ENCODE measurements at places on chromosomes 7 and 10.

DNA sequence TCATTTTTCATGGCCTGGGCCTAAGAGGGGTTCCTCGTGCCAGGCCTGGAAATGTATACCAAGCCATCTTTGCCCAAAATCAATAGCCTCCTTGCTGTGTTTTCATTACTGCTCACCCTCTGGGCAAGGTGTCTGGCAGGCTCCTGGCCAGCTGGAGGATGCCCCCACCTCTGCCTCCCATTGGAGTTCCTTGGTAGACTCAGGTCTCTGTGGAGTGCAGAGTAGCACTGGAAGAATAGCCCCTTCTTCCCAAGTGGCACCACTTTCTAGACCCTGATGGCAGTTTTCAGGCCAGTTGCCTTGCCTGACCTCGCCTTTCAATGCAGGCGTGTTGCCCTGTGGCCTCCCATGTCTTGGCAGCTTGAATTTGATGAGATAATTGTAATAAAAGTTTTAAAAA, 55.7 kb upstream of the AQP1 start:
- no peak for DNase-seq

- DNase-seq = no peak
Observed at GRCh38 chr7:129719980-129720732, 108.6 kb downstream of the NRF1 start.

DNA sequence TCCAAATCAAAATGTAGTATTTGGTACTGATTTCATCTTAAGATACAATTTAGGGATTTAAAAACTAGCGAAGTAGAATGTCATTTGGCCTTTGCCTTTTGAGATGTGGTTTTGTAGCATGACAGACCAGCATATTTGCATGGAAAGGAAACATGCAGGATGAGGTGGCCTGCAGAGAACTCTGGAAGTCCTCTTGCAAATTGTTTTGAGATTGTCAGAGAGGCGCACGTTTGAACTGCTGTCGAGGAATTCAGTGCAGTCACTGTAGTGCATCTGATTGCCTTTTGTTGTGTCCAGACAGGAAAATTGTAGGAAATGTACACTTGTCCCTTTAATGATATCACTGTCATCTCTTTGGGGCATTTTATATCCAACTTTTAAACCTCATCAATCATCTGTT, 136.7 kb downstream of the CELF2 start:
- DNase-seq = no peak

DNA sequence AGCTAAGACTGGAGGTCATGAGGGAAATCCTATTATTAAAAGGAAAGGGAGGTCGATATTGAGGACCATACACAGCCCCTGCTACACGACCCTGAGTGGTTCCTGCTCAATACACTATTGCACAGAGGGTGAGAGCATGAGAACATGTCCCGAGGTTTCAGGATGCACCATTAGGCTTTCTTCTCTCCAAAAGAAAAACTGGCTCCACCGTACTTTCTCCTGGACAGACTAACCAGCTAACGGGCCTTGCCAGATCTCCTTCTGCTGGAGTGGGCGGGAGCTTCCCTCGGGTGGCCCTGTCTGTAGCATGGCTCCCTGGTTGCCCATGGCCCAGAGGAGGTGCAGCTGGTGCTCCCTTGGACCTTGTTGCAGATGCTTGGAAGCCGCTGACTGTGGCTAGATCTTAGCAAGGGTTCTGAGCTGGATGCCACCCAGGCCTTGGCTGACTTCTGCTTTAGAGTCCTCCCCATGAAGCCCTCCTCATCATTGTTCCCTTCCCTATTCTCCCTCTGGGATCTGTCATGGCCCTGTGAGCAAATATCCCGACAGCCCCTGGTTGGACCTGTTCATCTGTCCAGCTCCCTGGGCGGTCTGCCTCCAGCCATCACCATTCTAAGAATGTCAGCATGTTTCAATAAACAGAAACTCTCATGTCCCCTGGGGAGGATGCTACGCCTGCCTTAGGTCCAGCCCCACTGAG, 52.9 kb upstream of the SHH start:
- DNase-seq = no peak

GRCh38 chr7:139036901-139037300, 1.1 kb upstream of the ZC3HAV1L start:
- no peak for DNase-seq

DNA sequence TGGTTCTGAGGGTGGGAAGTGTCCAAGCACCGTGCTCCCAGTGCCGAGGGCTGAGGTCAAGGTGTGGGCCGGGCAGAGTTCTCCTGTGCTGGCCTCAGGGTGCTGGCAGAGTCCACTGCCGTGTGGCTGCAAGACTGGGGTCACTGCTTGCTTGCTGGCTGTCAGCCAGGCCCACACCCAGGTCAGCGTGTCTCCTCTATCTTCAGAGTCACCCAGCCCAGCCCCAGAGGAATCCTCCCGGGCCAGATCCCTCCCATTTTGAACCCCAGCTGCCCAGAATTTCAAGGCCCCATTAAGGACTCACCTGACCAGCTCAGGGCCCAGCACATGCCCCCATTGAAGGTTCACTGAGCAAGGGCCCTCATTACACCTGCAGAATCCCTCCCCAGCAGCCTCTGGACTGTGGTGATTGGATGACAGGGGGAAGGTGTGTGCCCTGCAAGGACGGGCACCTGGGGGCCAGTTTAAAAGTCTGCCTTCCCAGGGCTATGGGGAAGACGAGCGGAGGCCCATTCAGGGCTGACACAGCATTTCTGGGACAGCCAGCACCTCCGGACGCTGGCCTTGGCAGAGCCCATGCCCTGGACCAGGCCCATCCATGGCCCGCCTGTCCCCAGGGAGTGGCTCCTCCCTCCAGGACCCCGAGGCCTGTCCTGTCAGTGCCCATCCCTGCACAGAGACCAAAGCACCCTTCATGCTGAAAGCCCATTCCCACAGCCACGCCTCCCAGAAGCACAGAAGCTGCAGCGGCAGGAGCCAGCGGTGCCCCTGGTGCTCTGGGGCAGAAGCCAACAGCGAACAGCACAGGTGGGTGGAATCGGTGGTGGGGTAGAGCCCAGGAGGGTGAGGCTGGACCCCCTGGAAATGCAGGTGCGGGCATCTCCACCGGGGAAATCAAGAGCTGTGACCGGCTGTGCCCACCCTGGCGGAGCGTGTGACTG, 45.1 kb upstream of the PPP2R2D start:
- DNase-seq = no peak

GRCh38 chr7:68485253-68485917, 1112.9 kb upstream of the AUTS2 start:
- no peak for DNase-seq

- no peak for DNase-seq
Observed at GRCh38 chr10:89471110-89471809, 56.9 kb downstream of the IFIT5 start.

- DNase-seq = no peak
Observed at GRCh38 chr7:3146571-3147226, 103.0 kb upstream of the CARD11 start.

- no peak for DNase-seq
Observed at GRCh38 chr7:104480529-104480928, 152.1 kb downstream of the LHFPL3 start.

- peak; percentile 70 for DNase-seq
Observed at GRCh38 chr10:11178606-11179515, 161.2 kb downstream of the CELF2 start.

GRCh38 chr10:108849688-108850087, 1073.6 kb downstream of the XPNPEP1 start:
- DNase-seq = no peak

- DNase-seq = no peak
Observed at GRCh38 chr7:77368974-77369373, 47.2 kb downstream of the GSAP start.

DNA sequence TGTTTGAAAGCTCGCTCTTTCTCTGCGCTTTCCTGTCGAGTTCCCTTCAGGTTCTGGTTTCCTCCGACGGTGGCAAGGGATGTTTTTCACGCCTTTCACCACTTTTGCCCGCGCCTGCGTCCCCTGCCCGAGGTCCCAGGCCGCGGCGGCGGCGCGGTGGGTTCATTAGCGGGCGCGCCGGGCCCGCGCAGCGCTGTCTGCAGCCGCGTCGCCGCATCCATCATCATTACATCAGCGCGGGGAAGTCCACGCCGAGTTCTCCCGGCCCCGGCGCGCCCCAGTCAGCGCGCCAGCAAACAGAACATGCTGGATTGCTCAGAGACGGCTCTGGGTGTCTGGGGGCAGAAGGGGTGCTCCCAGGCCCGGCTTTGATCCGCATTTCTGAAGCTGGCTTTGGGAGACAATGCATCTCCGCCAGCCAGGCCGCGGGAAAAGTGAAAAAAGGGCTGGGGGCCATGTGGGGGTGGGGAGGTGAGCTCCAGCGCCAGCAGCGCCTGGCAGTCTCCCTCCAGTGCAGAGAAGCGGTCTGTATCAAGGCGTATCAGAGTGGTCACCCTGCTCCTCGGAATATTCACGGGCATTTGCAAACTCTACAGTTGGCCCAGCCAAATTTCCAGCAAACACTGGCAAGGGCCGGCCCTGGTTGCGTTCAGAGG, 8.9 kb downstream of the GLI3 start:
- no peak for DNase-seq

DNA sequence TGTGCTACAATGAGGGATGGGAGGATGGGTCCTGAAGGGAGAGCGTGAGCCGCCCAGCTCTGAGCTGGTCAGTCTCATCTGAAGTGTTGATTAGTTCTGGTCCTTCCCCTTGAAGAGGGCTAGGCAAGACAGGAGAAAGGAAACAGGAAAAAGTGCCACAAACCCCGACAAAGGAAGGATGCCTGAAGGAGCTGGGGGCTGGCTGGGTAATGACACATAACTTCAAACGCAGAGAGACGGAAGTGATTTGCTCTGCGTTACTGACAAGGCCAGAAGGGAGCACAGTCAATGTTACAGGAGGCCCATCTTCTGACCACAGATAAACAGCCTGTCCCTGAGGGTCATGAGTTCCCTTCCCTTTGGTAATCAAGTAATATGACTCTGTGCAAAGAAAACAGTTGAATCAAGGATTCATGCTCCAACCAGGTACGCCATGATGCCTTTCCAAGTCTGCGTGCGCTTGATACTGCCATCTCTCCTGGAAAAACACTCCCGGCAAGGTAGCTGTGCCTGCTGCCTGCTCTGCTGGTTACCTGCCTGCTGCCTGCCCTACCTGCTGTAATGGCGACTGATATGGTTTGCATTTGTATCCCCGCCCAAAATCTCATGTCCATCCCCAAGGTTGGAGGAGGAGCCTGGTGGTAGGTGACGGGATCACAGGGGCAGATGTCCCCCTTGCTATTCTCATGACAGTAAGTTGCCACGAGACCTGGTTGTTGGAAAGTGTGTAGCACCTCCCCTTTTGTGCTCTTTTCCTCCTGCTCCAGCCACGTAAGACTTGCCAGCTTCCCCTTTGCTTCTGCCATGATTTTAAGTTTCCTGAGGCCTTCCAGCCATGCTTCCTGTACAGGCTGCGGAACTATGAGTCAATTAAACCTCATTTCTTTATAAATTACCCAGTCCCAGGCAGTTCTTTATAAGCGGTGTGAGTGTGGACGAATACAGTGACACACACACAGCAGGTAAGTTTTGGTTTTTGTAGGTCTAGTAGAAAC, 57.9 kb downstream of the GRB10 start:
- no peak for DNase-seq

DNA sequence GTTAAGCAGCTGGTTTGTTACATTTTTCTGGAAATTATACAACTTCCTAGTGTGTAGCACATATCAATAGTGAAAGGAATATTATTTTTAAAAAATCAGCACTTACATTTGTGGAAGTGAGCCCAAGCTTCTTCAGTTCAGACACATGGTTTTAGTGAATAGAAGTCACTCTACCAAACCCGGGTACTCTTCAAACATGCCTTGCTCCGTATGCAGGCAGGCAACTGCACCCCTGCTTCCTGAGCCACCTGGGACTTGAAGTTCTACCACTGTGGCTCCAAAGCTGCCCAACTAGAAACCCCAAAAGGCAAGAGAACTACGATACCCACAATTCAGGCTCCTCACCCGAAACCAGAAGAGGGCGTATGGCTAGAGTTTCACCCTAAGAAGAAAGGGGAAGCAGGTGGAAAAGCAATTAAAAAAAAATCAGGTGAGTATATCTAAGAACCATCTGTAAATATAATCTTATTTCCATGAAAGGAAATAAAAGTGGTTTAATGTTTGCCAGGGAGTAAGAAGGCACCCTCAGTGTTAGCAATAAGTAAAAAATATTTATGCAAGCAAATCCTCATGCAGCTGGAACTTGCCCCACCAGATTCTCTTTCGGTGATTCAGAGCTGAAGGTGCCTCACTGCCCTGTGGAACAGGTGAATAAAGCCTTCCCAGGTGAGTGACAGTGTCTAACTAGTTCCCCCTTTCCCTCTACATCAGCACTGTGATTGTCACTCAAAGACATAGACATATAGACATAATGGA, at the start of gene MACC1:
TSS of gene MACC1 (minus strand) at position 192 of the 756 bp plus-strand sequence. CDS start 55,522 bp downstream, outside the sequence.
- no peak for DNase-seq

- DNase-seq = no peak
Observed at GRCh38 chr7:121084748-121085336, 96.3 kb downstream of the CPED1 start.

DNA sequence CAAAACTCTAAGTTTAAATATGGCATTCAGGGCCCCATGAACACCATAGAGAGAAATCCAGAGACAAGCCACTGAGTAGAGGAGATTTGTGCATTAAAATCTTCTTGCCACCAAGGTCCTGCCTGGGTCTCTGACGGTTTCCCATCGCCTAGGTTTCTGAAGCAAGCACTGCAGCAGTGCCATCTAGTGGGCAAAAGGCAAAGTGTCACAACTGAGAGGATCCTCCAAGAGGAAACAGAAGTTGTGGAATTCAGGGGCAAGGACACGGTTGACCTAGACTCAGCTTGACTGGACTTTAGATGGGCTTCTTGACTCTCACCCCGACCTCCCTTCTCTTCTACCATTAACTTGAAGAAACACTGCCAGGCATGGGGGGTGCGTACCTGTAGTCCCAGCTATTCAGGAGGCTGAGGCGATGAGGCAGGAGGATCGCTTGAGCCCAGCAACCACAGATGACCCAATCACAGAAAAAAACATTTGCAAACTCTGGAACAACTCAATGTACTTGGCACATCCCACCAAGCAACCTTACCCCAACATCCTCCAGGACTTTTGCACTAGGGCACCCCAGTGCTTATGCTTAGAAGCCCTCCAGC, 604.1 kb downstream of the GALNT17 start:
- peak; percentile 53 for DNase-seq
